ENCODE measurements at places on chromosomes 4 and X. TPM values are rescaled to one million over a fixed set of nuclear protein-coding genes. Genes with fewer than 3 reads are reported as not detected.

The MAGEA2 gene
- not detected for total RNA-seq

The HTRA3 gene
- 131 TPM for total RNA-seq

The SPINK2 gene
- total RNA-seq: not detected

DNA sequence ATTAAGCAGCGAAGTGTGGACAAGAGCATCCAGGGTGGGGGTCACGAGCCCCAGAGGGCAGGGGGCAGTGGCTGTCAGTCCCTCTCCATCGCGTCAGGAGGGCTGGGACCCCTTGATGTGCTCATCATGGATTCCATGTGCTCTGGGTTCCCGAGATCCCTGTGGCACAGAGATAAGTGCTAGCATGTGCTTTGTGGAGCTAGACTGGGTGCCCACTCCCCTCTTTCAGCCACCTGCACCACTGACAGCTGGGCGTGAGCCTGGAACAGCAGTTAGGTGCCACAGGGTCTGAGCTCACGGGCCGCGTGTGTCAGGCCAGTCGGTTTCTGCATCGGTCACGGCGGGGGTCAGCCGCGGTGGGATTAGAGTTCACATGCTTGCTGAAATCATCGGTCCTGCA lies 24.3 kb downstream of the CPZ start:
- peak; percentile 59 for DNase-seq

- no peak for DNase-seq
Observed at GRCh38 chr4:184790826-184791225, 34.9 kb downstream of the ACSL1 start.

DNA sequence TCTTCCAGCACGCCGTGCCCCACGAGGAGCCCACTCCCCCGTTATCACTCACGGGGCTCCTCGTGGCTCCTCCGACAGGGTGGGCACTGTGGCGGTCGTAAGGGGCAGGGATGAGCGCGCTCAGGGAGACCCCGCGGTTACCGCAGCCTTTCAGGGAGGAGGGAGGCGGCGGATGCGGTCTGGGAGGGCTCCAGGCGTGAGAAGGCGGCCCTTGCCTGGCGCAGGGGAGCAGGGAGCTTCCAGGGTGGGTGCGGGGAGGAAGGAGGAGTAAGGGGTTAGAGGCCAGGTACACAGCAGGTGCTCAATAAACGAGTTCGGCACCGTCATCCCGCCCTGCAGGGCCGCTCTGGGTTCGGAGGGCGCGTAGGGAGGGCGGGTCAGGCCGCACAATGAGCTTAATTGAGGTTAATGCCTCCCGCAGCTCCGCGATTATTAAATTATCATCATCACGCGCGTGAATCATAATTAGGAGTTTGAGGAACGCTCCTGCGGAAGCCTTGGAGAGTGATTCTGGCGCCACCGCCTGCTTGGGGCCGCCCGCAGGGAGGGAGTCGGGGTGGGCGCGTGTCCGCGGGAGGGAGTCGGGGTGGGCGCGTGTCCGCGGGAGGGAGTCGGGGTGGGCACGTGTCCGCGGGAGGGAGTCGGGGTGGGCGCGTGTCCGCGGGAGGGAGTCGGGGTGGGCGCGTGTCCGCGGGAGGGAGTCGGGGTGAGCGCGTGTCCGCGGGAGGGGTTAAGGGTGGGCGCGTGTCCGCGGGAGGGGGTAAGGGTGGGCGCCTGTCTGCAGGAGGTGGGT lies 7.6 kb upstream of the NKX1-1 start:
- no peak for DNase-seq
